ENCODE measurements at places on chromosomes 16 and 17.
A peak's percentile ranks its signal among the peaks of the same experiment; 100 is the strongest.

GRCh38 chr17:82845163-82845807 lies 5.5 kb upstream of the ZNF750 start:
- no peak for DNase-seq

DNA sequence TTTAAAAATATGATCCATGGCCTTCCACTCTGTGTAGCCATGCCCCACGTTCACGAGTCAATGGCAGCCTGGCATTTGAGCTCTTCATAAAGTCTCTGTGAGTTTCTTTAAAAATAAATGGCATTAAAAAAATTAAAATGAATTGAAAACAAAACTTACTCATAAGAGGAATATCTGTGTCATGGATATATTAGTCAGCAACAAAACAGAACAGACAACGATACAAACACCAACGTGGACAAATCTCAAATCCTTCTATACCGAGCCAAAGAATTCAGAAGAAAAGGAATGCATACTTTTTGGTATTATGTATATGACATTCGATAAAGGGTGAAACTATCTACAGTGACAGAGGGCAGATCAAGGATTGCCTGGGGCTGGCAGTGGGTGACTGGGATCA lies 8.2 kb upstream of the CMIP start:
- no peak for DNase-seq

- DNase-seq: no peak
Observed at GRCh38 chr17:75917917-75918445, 13.3 kb upstream of the MRPL38 start.

- no peak for DNase-seq
Observed at GRCh38 chr16:7304279-7304678, 28.4 kb upstream of the RBFOX1 start.

GRCh38 chr16:27660507-27660906 lies 110.6 kb downstream of the KATNIP start:
- no peak for DNase-seq

DNA sequence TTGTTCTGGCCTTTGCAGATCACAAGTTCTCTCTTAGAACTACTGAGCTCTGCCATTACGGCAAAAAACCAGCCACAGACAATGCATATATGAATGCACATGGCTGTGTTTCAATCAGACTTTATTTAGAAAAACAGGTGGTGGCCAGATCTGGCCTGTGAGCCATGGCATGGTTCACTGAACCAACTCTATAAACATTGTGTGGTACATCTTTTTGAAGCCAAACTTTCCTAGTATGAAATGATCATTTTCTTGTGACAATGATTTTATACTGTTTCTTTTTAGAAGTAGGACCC lies 65.9 kb upstream of the AMZ2 start:
- no peak for DNase-seq

- DNase-seq: no peak
Observed at GRCh38 chr16:89716916-89717687, 3.6 kb downstream of the VPS9D1 start.

GRCh38 chr17:6120351-6120750 lies 50.2 kb downstream of the WSCD1 start:
- DNase-seq: no peak

DNA sequence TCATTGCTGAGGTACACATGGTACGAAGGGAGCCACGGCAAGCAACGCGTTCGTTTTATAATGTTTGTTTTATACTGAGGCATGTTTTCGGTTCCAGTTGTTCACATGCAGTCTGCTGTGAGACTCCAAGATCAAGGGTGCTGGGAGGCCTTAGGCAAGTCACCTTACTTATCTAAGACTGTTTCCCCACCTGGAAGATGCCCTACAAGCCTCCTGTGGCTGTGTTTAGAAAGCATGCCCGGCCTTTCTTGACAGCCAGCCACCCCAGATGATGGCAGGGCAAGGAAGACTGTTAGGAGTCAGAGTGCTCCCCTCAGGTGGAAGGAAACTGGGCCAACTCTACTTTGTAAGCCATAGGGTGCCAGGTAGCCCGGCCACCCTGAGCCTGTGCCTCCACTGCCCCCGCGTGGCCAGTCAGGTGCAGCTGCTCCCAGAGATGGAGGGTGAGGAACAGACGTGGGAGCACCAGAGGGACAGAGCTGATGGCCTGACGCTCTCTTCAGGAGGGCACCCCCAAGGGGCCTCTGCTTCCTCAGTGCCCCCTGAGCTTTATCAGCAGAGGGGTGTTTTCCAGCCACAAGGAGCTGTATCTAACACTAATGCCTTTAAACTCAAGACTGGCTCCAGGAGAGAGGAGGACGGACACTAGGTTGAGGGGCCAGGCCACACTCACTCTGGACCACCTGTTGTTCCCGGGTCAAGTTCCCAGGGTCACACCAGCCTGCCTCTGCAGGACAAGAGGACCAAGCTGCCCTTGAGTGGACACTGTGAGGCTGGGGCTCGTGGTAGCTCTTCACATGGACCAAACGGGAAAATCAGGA lies 5.4 kb downstream of the NAT9 start:
- DNase-seq: peak; percentile 81

DNA sequence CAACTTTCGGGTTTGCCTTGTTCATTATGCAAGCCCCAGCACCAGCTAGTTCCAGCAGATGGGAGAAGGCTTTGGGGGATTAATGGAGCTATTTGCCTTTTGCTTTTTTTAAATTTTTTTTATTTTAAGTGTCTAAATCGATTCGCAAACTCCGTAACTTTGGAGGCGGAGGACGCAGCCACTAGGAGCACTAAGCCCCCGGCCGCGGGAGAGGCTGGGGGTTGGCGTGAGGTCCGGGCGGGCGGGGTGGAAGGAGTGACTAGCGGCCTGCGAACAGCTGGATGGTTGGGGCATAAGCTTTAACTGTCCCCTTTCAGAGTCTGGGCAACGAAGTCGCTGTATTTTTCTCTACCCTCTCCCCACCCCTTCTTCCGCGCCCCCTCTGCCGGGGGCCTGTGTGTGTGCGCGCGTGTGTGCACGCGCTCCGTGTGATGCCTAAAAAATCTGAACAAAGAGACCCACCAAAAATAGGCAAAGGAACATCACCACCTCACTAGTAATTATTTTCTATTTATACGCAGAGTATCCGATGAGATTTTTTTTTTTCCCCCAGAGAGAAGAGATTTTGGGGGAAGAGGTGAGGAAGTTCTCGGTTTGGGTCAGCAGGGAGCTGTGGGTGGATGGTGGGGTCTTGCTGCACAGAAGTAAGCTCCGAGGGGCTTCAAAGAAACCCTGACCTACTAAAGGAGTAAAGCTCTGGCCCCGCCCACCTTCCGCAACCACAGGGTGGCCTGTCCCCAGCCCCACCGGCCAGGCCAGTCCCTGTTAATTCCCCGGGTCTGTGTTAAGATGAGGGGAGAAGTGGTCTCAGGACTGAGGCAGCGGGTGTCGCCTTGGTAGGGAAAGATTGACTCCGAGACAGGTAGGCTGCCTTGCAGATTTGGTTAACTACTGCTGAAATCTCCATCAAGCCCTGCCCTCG lies 2.3 kb downstream of the SHISA9 start:
- no peak for DNase-seq

DNA sequence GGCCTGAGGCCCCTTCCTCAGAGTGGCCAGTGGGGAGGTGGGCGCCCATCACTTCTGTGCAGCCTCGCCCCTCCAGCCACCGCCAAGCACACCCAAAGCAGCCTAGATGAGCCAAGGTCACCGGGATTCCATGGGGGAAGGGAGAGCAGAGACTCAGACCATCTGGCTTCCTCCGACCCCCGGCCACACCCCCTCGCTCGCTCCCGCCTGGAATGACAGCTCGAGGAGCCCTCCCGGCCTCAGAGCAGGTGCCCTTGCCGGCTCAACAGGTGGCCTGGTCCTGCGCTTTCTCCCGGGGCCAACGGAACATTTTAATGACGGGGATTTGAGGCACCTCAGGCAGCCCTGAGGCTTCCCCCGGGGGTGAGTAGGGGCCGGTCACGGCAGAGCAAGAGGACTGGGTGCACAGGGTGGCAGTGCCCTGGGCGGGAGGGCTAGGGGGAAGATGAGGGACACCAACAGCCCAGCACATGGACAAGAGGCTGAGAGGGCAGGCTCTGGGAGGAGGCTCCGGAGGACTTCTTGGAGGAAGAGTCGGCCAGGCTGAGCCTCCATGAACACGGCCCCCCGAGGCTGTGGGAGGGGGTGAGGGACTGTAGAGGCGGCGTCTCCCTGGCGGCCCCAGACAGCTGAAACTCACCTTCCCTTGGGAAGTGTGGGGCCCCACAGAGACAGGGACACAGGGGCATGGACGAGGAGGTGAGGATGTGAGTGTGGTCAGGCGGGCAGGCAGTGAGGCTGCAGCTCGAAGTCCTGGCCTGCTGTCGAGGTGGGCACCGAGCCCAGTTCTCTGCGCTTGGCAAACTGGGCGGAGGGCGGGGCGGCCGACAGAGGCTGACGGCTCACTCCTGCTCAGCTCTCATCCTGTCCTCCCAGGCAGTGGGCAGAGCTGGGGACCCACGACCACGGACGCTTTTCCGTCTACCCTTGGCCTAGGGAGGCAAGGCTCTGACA lies 12.5 kb upstream of the C1QTNF8 start:
- DNase-seq: no peak

GRCh38 chr16:83515395-83515794 lies 292.4 kb upstream of the HSBP1 start:
- no peak for DNase-seq

GRCh38 chr17:2034157-2034556 lies 4.2 kb downstream of the DPH1 start:
- DNase-seq: no peak

- DNase-seq: no peak
Observed at GRCh38 chr16:12470311-12471229, 333.1 kb downstream of the CPPED1 start.

GRCh38 chr16:64098451-64098850 lies 1023.4 kb downstream of the CDH11 start:
- no peak for DNase-seq

DNA sequence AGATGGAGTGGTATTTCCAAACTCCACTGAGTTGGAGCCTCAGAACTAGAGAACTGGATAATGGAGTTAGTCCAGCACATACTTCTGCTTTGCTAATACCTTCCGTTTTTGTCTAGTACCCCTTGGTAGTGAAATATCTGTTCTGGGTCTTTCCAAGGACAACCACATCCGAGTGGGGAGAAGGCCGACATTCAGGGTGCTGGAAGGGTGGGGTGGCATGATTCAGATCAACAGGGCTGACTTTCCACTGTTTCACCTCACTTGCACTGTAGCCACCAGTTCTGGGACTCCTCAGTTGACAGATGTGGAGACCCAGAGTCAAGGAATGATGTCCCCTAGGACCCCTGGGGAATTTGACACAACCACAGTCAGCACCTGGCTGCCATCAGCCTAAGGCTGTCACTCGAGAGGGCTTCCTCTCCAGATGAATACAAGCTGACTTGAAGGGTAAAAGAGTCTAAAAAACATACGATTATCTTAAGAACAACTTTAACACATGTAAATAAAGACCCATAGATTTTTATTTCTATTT lies 84.8 kb upstream of the HNF1B start:
- no peak for DNase-seq

GRCh38 chr16:2459647-2460390 lies at the start of gene TEDC2:
TEDC2 (plus strand) TSS chr16:2460109; CDS start chr16:2460145, 36 bp downstream.
- DNase-seq: peak; percentile 92

- peak; percentile 88 for DNase-seq
Observed at GRCh38 chr17:69335058-69335457, 8.1 kb upstream of the ABCA5 start.

DNA sequence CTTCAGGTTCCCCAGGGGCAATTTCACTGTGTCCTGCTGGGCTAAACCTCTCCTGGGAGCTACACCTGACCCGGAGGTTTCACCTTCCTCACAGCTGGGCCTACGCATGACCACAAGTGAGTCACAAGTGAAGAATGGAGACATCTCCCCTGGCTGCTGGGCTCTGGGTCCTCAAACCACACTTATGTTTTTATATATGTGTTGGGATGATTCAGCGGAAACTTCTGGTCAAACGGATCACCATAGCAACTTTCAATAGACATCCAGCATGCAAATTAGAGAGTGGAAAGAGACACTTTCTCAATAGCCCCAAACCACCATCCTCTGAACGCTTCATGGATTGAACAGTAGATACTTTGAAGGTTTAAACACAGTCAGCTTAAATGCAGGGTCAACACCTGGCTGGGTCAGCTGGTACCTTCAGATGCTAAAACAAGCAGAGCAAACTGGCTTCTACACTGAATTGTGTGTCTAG lies 28.0 kb upstream of the MAF start:
- no peak for DNase-seq

DNA sequence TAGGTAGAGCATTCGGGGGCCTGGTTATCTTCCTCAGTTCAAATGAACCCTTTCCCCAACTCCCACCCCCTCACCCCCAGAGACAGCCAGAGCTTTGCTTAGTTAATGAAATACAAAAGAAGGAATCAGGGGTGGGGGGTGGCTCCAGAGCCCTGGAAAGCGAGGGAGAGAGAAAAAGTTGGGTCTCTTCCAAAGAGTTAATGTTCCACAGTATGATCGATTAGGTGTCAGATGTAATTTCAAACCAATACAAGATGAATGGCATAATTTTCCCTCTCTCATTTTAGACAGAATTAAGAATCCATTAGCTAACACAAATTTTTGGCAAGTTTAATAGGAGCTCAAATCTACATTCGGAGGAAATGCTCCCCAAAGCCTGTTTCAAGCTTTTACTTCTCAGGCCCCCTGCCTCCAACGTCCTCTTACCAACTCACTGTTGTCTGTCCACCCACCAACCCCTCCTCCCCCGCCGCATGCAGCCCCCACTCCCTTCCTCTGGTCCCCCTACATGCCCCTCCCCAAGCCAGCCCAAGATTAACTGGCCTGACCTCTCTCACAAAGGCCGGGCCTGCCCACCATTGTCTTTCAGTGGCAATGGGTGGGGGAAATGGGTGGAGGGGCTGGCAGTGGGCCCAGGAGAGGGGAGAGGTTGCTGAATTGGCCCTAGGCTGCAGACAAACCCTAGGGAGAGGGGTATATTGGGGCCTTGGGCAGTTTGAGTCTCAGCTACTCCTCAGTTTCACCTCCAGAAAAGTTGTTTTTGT lies 28.2 kb downstream of the NEUROD2 start:
- no peak for DNase-seq

- no peak for DNase-seq
Observed at GRCh38 chr17:13600475-13601321, 1.0 kb downstream of the HS3ST3A1 start.

DNA sequence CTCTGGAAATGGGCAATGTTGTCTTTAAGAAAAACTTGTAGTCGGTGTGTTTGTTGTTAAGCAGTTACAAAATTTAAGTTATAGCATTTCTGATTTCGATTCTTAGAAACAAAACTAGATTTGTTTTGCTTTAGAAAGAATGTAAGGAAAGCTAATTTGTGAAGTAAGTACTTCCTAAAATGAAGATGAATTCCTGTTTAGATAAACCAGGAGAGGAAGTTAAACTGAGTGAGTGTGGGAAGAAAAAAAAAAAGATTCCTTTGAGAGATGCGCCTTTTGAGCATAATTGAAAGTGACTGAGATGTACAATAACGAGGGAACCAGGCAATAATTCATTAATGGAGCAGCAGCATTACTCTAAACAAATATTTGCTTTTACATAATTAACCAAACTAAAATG lies 52.4 kb upstream of the ALOX12 start:
- no peak for DNase-seq

- DNase-seq: no peak
Observed at GRCh38 chr16:85751698-85752501, 1.0 kb upstream of the C16orf74 start.

GRCh38 chr16:54317101-54317611 lies 30.6 kb upstream of the IRX3 start:
- no peak for DNase-seq

GRCh38 chr17:78390241-78391050 lies 12.0 kb downstream of the PGS1 start:
- DNase-seq: no peak
